ENCODE measurements at places on chromosomes 11 and 22.

DNA sequence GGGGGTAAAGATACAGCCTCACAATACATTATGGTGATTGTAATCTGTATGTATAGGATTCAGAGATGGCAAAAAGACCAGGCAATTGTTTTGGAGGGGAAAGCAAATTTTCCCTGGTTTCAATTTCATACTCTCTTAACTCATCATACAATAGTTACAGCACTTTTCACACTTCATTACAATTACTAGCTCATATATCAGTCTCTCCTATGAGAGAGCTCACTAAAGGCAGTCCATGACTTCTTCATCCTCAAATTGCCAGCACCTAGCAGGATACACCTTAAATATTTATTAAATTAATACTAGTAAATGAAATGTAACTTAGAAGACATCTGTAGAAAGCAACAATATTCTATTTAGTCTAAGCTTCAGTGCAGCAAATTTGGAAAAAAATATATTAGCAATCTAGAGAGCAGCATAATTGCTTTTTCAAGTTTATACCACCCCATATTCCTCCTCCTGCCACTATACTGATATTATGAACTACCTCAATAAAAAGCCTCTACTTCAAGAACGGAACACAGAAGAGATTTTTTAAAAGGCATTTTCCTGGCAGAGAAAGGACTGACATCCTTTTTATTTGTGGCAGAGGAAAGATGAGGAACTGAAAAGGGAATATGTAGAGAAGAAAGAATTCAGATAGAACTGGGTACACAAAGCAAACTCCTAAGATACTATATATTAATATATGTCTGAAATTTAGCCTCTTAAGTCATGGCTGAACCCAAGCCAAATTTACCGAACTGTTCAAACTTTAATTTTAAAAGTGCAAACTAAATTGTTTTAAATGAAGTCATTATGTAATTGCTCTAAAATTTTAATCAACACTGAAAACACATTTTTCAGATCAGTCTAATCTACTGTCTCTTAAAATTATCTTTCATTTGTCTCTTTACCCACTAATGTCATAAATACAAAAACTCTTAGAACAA is 27.7 kb downstream of the PICALM start:
- DNase-seq, result no peak

GRCh38 chr22:48951836-48952235 is 875.8 kb downstream of the BRD1 start:
- no peak for DNase-seq

DNA sequence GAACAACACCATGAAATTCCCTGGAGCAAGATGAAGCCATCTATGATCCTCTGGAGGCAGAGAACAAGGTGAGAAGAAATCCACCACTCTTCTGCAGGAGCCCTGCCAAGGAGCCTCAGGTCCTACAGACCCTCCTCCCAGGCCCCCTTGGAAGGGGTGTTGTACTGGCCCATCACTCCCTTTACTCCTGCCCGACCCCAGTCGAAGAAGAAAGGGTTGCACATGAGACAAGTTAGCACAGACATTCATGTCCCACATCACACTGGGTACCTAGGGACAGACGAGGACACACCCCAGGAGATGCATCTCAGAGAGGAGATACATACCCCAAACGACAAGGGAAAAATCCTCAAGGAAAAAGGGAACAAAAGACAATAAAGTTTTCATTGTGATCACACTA is 82.8 kb upstream of the NARS2 start:
- DNase-seq, result no peak

DNA sequence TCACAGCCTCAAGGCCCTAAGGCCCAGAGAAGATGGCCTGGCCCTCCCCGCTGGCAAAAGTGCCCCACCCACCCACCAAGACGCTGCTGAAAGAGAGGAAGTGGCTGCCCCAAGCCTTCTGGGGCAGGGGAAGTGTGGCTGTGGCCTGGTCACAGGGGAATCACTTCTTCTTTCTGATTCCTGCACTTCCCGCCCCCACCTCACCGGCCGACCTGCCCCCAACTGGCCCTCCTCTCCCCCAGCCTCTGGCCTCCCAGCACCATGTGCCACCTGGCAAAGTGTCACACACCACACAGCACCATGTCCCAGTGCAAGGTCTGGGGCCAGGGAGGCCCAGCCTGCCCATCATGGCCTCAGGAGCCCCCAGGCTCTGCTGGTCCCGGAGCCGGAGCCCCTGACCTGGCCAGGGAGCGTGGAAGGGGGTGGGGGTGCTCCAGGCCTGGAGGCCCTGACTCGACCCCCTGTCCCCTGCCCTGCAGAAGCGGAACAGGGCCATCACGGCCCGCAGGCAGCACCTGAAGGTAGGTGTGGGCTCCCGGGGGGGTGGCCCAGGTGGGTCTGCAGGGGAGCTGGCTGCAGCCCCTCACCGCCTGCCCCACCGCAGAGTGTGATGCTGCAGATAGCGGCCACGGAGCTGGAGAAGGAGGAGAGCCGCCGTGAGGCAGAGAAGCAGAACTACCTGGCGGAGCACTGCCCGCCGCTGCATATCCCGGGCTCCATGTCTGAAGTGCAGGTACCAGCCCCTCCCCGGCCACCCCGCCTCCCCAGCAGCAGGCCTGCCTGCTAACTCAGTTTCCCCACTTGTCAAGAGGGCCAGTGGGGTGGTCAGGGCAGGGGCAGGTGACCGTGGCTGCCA is 1.4 kb downstream of the TNNI2 start:
- no peak for DNase-seq

DNA sequence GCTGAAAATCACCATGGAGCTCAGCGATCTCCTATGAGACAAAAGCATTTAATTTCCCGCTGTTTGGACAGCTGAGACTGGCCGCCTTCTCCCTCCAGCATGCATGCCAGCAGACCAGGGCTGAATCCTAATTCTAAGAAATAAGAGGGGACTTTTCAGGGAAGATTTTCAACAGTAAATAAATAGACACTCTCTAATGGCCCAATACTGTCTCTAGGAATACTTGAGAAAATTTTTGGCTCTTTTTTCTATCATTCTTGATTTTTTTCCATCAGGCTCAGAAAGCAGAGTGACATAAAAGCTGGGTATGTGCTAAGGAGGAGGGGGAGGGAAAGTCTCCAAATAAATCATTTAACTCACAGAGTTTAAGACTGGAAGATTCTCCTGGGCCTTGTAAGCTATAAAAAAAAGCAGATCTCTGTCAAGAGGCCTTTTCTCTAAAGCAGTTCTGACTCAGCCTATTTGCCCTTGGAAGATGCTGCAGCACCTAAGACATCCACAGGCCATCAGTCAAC is 17.6 kb upstream of the SPON1 start:
- DNase-seq, result no peak

Measured in fibroblast of lung (primary cell).